ENCODE measurements at places on chromosomes 7 and 10.
A peak's percentile ranks its signal among the peaks of the same experiment; 100 is the strongest.

- DNase-seq: no peak
These were observed 6.1 kb upstream of the FGL2 start for GRCh38 chr7:77205706-77206105.

GRCh38 chr10:126133906-126134656, 237.7 kb downstream of the FANK1 start:
- no peak for DNase-seq

- DNase-seq: peak; percentile 60
These were observed 8.9 kb downstream of the ANXA11 start for GRCh38 chr10:80196270-80196949.

DNA sequence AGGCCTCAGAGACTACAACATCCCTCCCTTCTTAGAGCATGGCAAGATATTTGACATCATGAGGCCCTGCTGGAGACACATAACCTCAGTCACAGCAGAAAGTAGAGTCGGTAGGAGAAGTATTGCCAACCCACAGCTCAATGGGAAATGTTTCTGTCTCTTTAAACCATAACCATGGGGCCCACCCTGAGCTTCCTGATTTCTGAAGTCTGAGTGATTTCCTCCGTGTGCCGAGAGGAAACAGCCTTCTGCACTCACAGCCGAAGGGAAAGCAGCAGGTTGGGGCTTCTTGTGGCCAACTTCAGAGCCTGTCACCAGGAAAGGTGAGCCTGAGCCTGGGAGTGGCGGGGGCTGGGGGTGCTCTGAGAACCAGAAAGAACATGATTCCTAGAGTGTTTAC, at the start of gene GIMAP1:
Gene GIMAP1, plus strand, starts transcription at position 246 of the 400 bp plus-strand sequence. CDS start 2,435 bp downstream, outside the sequence.
- peak; percentile 59 for DNase-seq

Data from CD4-positive, alpha-beta T cell treated with Interleukin-4 for 1 hour (primary cell).